BJ (cell line): ENCODE measurements at places on chromosomes 16 and 17.

DNA sequence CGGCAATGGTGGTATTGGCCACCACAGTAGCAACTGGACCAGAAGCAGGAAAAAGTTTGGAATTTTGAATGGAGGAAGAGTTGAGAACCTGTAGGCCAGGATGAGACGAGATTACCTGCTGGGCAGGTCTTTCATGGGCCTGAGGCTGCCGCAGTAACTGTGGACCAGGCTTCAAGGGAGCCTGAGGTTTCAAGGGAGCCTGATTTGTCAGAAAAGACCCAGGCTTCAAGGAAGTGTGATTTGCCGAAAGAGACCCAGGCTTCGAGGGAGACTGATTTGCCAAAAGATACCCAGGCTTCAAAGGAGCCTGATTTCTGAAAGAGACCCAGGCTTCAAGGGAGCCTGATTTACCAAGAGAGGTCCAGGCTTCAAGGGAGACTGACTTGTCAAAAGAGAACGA, 66.6 kb upstream of the ARL4D start:
- DNase-seq, result no peak

- no peak for DNase-seq
Measured at GRCh38 chr16:89984216-89984615, 35.0 kb downstream of the DBNDD1 start.

GRCh38 chr16:68033101-68033500, 10.0 kb downstream of the DUS2 start:
- DNase-seq, result no peak

DNA sequence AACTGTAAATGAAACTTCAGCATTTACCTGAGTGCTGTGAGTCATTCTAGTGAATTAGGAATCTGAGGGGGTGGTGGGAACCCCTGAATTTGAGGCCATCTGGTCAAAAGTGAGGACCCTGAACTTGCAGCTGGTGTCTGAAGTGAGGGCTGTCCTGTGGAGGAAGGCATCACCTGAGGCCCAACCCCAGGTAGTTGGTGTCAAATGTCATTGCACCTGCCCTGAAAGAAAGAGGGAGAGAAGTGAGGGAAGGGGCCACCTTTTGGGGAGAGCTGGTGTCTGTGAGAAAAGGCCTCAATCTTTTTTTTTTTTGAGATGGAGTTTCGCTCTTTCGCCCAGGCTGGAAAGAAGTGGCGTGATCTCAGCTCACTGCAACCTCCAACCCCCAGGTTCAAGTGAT, 12.5 kb upstream of the PRPSAP1 start:
- DNase-seq, result no peak

- no peak for DNase-seq
Measured at GRCh38 chr16:89090669-89091426, 2.8 kb upstream of the ACSF3 start.
